ENCODE measurements at places on chromosomes 2 and 18.
A peak's percentile ranks its signal among the peaks of the same experiment; 100 is the strongest.

DNA sequence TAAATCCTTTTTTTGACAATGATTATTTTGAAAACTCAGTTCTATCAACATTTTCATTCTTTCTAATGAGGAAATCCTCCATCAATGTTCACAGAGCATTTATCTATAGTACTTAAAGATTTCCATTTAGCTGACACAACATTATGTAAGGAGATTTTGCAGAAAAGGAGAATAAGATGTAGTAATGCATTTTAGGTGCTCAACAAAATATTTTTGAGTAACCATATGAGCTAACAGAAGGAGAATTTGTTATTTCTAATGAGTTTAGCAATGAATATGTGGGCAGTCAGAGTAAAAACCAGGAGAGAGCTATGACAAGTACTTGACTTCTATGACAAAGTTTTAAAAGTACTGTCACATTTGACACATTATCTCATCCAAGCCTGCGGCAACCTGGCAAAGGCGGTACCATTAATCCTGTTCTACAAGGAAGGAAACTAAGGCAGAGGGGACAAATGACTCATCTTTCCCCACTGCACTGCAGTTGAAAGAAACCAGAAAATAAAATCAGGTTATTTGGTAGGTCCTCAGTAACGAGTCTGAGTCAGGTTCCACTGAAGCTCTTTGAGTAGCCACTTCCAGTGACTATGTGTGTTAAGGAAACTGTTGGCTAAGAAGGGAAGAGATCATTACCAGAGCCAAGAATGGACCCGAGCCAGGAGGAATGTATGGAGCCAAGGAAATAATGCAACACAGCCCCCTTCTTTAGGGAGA, 134.1 kb upstream of the ITGB6 start:
- H3K27ac ChIP-seq: no peak overlapping the region
- H3K27me3 ChIP-seq: no peaks in the 10 kb centered on the region
- H3K36me3 ChIP-seq: no peaks in the 10 kb centered on the region
- H3K4me1 ChIP-seq: peaks cover 5% of the 10 kb centered on the region

- no peak for DNase-seq
- peaks cover 5% of the 10 kb centered on the region for H3K4me1 ChIP-seq
- no peak overlapping the region for H3K4me3 ChIP-seq
- H3K27ac ChIP-seq: no peak overlapping the region
Measured at GRCh38 chr2:143254110-143254509, 124.9 kb downstream of the ARHGAP15 start.

GRCh38 chr2:172740856-172741255, 5.2 kb downstream of the RAPGEF4 start:
- H3K27ac ChIP-seq: no peak overlapping the region
- peaks cover 16% of the 10 kb centered on the region for H3K4me1 ChIP-seq
- H3K4me3 ChIP-seq: no peak overlapping the region
- no peak for DNase-seq
- no peaks in the 10 kb centered on the region for H3K36me3 ChIP-seq
- peaks cover 24% of the 10 kb centered on the region for H3K27me3 ChIP-seq

DNA sequence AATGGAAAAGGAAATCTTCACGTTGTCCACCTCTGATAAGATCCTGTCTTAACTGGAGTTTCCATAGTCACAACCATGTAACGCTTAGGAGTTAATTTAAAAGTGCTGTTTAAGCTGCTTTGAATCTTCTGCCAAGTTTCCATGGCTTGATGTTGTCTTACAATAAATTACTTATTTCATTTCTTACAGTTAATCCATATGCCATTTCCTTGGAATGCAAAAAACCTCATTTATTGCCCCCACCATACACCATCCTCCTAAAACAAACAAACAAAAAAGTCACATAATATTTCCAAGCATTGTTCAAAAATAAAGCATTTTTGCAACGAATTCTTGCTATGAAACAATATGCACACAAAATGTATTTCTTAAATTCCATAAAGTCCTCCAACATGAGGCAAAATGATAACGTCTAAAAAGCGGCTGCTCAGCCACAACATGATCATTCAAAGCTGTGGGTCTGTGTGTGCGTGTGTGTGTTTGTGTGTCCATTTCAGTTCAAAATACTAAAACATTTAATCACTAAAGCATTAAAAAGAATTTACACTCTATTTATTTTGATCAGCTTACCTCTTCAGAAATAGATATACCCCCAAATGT, 46.8 kb upstream of the PXDN start:
- no peak for DNase-seq
- H3K27ac ChIP-seq: no peak overlapping the region
- no peak overlapping the region for H3K4me3 ChIP-seq
- no peaks in the 10 kb centered on the region for H3K27me3 ChIP-seq
- H3K36me3 ChIP-seq: no peaks in the 10 kb centered on the region

- no peaks in the 10 kb centered on the region for H3K36me3 ChIP-seq
- no peaks in the 10 kb centered on the region for H3K27me3 ChIP-seq
- no peak overlapping the region for H3K4me3 ChIP-seq
- no peak for DNase-seq
- H3K27ac ChIP-seq: no peak overlapping the region
Measured at GRCh38 chr18:10006311-10006893, 92.6 kb downstream of the VAPA start.

DNA sequence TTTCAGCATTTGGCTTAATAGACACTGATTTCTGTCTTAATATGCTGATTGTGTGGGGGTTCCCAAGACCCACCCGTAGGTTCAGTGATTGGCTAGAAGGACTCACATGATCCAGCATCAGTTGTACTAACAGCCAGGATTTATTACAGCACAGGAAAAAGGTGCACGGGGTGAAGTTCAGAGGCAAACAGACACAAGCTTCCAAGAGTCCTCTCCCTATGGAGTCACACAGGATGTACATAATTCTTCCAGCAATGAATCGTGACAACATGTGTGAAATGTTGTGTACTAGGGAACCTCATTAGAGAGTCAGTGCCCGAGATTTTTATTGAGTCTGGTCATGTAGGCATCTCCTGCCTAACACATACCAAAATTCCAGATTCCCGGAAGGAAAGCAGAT, 52.8 kb downstream of the GALNT1 start:
- H3K27ac ChIP-seq: no peak overlapping the region
- no peaks in the 10 kb centered on the region for H3K36me3 ChIP-seq
- H3K4me3 ChIP-seq: no peak overlapping the region

GRCh38 chr2:224038049-224038829, 847 bp downstream of the SERPINE2 start:
- H3K4me1 ChIP-seq: peaks cover 27% of the 10 kb centered on the region
- peaks cover 43% of the 10 kb centered on the region for H3K27me3 ChIP-seq
- no peak overlapping the region for H3K27ac ChIP-seq
- no peaks in the 10 kb centered on the region for H3K36me3 ChIP-seq
- peak overlapping the region; percentile 74 for H3K4me3 ChIP-seq
- peak; percentile 87 for DNase-seq

DNA sequence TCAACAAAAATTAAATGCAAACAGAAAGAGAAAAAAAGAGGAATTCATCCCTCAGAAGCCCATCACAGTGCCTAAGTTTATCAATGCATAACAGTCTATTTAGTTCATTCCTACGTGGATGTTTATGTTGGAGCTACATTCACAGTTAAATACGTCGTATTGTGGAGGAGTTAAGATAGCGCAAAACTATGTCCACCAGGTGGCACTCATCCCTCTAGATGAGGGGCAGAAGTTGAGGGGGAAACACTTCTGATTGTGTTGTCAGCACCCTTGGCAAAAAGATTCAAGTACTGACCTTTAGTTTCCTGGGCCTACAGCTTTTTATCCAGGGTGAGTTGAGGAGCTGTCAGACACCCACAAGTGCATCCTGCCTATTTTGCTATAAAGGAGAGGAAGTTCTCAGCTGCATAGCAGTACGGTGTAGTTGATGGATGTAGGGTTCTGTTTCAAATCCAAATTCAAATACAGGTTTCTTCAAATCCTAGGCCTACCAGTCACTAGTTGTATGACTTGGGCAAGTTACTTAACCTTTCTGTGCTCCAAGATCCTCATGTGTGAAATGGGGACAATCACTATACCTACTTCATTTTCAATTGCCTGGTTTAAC, 26.8 kb upstream of the MYO1B start:
- no peak overlapping the region for H3K4me3 ChIP-seq
- H3K4me1 ChIP-seq: no peaks in the 10 kb centered on the region
- no peaks in the 10 kb centered on the region for H3K27me3 ChIP-seq
- H3K27ac ChIP-seq: no peak overlapping the region

- no peaks in the 10 kb centered on the region for H3K36me3 ChIP-seq
- H3K27me3 ChIP-seq: no peaks in the 10 kb centered on the region
- no peaks in the 10 kb centered on the region for H3K4me1 ChIP-seq
- DNase-seq: peak; percentile 43
Measured at GRCh38 chr2:55223958-55224760, 7.9 kb downstream of the CLHC1 start.

DNA sequence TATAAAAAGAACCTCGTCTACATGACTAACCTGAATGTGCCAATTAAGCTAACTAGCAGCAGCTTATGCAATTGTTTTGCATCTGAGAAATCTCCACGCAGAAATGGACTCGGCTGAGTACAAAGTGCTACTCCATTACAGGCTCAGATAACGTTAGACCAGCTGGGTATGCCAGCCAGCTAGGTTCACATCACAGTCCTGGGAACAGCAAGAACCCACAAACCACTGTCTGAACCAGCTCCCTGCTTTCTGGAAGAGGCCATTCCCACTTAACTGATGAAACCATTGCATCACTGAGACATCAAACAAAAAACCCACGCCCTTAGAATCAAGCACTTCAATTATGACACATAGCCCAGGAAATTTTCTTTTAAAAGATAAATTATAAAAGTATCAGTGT, 202.7 kb downstream of the CYRIA start:
- peaks cover 6% of the 10 kb centered on the region for H3K4me1 ChIP-seq
- H3K27me3 ChIP-seq: no peaks in the 10 kb centered on the region
- no peak for DNase-seq
- no peak overlapping the region for H3K4me3 ChIP-seq

GRCh38 chr2:179860255-179861026, 971 bp downstream of the ZNF385B start:
- peaks cover 13% of the 10 kb centered on the region for H3K4me1 ChIP-seq
- H3K36me3 ChIP-seq: no peaks in the 10 kb centered on the region
- no peak overlapping the region for H3K27ac ChIP-seq

DNA sequence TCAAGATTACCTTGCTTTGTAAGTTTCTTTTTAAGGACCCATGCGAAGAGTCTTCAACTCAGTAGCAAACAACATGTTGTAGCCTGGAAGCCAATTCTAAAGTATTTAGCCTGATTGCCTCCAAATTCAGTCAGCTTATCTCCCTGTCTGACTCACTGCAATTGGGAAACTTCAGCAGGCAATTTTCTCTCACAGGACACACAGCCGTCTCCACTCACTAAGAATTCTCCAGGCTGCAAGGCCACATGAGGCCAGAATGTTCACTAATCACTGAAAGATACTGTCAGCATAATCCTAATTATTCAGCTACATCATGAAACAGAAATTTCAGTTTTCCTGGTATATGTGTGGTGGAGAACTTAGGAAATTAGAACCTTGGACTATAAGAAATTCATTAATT, 78.1 kb upstream of the PDE1A start:
- H3K4me3 ChIP-seq: no peak overlapping the region
- no peaks in the 10 kb centered on the region for H3K36me3 ChIP-seq
- no peak for DNase-seq
- peaks cover 19% of the 10 kb centered on the region for H3K4me1 ChIP-seq
- no peak overlapping the region for H3K27ac ChIP-seq

DNA sequence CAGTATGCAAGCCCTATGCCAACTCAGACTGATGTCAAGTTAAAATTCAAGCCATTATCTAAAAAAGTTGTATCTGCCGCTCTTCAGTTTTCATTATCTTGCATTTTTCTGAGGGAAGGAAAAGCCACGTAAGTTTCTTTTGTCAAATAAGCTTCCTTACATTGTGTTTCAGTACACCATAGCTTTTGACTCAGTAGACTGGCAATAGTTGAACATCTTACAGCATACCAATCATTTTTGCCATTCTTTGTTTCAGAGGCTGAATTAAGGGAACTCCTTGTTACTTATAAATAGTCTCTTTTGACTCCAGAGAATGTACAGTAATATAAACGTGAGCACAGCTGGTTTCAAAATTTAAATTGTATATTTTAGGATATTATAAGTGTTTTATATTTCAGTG, 120.6 kb downstream of the EHBP1 start:
- H3K27ac ChIP-seq: no peak overlapping the region
- H3K4me1 ChIP-seq: peaks cover 12% of the 10 kb centered on the region
- no peaks in the 10 kb centered on the region for H3K27me3 ChIP-seq
- no peak overlapping the region for H3K4me3 ChIP-seq

- peak; percentile 75 for DNase-seq
- H3K36me3 ChIP-seq: no peaks in the 10 kb centered on the region
- peaks cover 23% of the 10 kb centered on the region for H3K4me1 ChIP-seq
- no peaks in the 10 kb centered on the region for H3K27me3 ChIP-seq
Measured at GRCh38 chr2:181058378-181059269, 78.2 kb downstream of the UBE2E3 start.

- no peaks in the 10 kb centered on the region for H3K27me3 ChIP-seq
- DNase-seq: no peak
- H3K4me3 ChIP-seq: no peak overlapping the region
- no peaks in the 10 kb centered on the region for H3K36me3 ChIP-seq
- no peak overlapping the region for H3K27ac ChIP-seq
Measured at GRCh38 chr18:48018851-48019250, 88.4 kb upstream of the SMAD2 start.

DNA sequence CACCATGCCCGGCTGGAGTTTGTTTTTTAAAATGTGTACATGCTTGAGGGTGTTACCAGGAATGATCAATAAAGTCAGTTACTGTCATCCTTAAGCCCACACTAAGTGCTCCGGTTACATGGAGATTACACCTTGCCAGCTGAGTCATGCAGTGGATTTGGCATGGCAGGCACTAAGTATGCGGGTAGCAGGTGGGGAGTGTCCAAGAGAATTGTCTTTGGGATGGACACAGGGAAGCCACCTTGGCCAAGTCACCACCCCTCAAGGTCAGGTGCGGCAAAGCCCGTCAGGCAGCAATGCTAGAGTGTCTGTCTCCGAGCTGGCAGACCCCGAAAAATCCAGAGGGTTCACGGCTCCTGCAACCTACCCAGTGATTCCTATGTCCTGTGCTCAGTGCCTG, 54.8 kb downstream of the GBX2 start:
- DNase-seq: no peak
- H3K4me3 ChIP-seq: no peak overlapping the region
- H3K27ac ChIP-seq: no peak overlapping the region
- H3K36me3 ChIP-seq: no peaks in the 10 kb centered on the region
- H3K27me3 ChIP-seq: 0 out of 2 replicates have a peak, but pooled peaks cover 4% of the 10 kb centered on the region

- no peaks in the 10 kb centered on the region for H3K4me1 ChIP-seq
- no peak for DNase-seq
- H3K4me3 ChIP-seq: no peak overlapping the region
- no peak overlapping the region for H3K27ac ChIP-seq
Measured at GRCh38 chr2:169036736-169037440, 5.8 kb upstream of the ABCB11 start.

GRCh38 chr2:102803041-102803896, 41.4 kb downstream of the TMEM182 start:
- peaks cover 23% of the 10 kb centered on the region for H3K36me3 ChIP-seq
- no peak for DNase-seq
- no peaks in the 10 kb centered on the region for H3K27me3 ChIP-seq
